ENCODE measurements at places on chromosomes 3 and 15.

DNA sequence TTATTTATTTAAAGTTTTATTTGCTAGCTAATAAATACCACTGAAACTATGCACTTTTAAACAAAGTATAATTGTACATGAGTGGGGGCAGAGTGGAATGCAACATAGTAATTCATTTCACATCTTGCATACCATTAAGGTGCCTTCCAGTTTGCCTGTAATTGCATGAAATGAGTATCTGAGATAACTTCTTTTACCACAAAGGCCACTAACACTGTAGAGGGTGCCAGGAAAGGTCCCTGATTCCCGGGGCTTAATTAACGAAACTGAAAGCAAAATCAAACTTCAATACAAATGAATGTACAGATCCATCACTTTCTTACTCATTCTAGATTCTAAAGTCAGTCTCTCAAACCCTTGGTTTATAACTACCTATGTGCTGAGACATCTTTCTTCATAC, 2.1 kb downstream of the CD47 start:
- peak; percentile 76 for DNase-seq

DNA sequence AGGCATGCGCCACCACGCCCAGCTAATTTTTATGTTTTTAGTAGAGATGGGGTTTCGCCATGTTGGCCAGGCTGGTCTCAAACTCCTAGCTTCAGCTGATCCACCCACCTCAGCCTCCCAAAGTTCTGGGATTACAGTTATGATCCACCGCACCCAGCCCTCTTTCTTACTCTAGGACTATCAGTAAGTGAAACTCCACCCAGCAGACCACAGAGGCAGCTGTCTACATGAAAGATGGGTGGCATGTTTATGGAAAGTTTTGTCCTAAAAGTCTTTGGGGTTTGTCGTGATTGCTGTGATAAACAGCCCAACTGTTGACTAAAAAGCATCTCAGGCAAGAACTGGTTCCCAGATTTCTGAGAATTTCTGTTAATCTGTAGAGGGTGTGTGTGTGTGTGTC, 10.9 kb downstream of the ARL6IP5 start:
- DNase-seq: peak; percentile 59

DNA sequence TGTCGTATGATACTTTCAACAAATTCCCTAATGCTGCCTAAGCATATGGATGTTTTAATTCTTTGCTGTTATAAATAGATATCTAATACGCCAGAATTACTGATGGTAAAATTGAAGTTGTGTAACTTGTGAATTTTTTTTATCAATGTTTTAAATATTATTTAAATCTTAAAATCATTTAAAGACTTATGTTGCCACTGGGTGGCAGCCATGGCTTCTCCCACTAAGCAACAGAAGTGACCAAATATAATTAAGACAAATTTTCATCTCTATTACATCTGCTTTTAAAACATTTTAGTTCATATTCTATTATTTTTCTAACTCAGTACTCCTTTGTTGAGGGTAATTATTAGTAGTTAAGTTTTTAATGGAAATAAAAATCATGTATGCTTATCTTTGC, 8.1 kb upstream of the IL20RB start:
- DNase-seq: no peak

- DNase-seq: peak; percentile 2
These were observed 150.9 kb upstream of the MCTP2 start for GRCh38 chr15:94080416-94080815.

GRCh38 chr3:132721479-132722164, 587 bp downstream of the NPHP3 start:
- DNase-seq: peak; percentile 35

DNA sequence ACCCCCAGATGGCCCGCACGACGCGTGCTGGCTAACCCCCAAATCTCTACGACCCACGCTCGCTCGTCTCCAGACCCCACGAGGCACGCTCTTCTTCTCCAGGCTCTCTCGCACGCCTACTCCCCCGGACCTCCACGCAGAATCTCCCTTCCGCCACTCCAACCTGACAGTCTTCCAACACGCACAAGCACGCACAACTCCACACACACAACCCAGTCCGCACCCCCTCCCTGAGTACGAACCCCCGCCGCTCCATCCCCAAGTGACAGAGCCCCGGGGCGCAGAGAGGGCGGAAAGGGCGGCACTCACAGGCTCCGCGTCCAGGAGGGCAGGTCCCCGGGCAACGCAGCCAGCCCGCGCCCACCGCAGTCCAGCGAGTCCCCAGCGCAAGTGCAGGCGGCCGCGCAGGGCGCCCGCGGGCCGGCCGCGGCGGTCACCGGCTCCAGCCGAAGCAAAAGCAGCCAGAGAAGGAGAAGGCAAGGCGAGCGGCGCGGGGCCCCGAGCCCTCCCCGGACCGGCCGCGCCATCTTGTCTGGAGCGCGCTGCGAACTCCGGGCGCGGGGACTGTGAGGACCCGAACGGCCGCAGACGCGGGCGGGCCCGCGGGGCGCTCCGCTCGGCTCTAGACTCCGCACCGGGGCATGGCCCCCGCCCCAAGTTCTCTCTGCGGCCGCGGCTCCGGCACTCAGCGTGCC, 794 bp downstream of the LRIG1 start:
- peak; percentile 45 for DNase-seq

GRCh38 chr3:119826711-119827608, 45.1 kb downstream of the NR1I2 start:
- DNase-seq: no peak
